Pons (tissue), 1 donor: ENCODE measurements at places on chromosomes 7 and 10.

GRCh38 chr10:133238466-133238804 lies 780 bp downstream of the VENTX start:
- no peak for DNase-seq

DNA sequence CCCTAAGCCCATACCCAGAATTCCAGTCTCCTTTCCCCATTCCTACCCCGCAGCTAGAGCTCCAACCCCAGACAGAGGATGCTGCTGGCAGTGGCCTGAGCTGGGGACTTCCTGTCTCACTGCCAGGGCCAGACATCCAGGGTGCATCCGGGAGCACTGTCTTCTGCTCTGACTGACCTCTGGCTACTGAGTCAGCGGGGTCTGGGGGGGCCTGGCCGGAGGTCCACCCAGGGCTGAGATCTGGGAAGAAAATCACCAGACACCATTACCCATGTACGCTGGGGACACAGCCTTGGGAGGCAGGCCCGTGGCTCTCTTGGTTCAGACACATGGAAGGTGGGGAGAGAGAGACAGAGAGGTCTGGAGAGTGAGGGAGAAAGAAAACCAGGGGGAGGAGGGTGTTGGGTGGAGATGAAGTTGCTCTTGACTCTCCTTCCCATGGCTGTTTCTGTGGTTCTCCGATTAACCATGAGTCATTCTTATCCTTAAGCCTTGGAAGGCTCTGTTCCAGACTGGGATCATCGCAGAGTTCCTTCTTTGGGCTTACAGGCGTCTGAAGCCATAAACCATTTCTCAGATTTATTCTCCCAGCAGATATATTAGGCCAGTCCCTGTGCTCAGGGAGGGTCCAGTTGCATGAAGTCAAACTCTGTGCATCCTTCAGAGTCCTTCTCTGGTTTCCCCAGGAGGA lies 23.6 kb downstream of the TSPAN15 start:
- DNase-seq = no peak

- DNase-seq = no peak
These were observed 2.3 kb downstream of the IGF2BP3 start for GRCh38 chr7:23467806-23468525.

DNA sequence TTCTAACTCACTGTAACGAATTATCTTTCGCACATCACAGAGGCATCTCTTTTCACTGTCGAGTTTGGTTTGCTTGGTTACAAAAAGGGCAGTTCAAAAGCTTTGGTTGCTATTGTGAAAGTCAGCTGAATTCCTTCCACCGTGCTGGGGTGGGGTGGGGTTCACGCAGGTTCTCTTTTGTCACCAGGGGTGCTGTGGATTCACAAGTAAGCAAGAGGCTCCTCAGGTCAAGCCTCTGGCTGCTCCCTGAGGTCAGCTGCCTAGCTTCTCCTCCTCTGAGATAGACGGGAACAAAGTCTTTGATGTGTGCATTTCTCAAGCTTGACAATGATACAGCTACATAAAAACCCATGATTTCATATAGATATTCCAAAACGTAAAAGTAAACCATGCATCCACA lies 47.7 kb downstream of the EGFR start:
- DNase-seq = no peak

DNA sequence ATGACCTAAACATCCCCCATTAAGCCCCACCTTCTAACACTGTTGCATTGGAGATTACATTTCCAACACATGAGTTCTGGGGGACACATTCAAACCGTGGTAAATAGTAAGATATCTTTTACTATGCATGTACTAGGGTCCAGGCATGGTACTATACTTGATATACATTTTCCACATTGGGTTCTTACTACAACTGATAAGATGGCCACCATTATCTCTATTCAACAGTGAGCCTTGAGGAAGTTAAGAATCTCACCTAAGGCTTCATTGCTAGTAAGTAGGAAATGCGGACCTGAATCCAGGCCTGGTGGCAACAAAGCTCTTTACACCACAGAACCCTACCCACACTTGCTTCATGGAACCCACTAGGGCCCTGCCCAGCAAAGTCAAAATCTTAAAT lies 5.7 kb downstream of the PANK1 start:
- DNase-seq = no peak

GRCh38 chr7:107494315-107494751 lies 24.5 kb downstream of the GPR22 start:
- no peak for DNase-seq

GRCh38 chr10:17817790-17818189 lies 8.6 kb downstream of the MRC1 start:
- DNase-seq = no peak

DNA sequence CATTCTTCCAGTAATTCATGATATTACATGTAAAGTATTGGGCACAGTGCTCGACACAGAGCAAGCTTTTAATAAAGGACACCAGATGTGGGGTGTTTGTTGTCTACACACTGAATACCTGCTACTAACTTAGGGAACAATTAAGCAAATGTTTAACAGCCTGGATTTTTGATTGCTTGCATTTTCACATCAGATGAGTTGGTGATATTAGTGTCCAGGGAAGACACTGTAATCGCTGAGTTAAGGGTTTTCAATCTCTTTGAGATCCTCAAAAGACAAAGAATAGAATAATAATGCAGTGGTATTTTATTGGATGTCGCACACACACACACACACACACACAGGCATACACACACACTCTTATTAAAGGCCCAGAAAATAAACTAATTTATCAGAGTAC lies 79.1 kb downstream of the VIM start:
- no peak for DNase-seq

DNA sequence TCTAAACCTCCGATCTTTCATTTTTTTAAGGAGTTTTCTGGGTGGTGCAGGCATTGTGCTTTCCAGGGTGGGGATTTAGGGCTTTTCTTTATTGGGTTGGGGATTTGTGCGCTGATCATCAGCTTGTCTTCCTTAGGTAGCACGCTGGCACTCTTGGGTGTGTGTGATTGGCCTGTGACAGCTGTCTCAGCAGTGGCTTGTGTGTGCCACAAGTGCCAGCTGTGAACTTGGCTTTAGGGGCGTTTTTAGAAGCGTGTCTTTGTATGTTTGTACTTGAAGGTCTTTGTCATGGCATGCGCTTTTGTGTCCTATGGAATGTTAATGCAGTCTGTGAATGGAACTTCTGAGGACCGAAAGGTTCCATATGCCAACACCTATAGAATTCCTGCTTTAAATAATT lies 788 bp downstream of the AKAP9 start:
- peak; percentile 82 for DNase-seq

GRCh38 chr10:89213191-89213808 lies 6.2 kb upstream of the CH25H start:
- peak; percentile 76 for DNase-seq

GRCh38 chr10:18767981-18768380 lies 108.8 kb downstream of the ARL5B start:
- no peak for DNase-seq

- no peak for DNase-seq
These were observed 83.6 kb downstream of the CD36 start for GRCh38 chr7:80721883-80722615.

- no peak for DNase-seq
These were observed 97.7 kb upstream of the FGFR2 start for GRCh38 chr10:121695731-121696464.
